ENCODE measurements at places on chromosomes 13 and 19.

DNA sequence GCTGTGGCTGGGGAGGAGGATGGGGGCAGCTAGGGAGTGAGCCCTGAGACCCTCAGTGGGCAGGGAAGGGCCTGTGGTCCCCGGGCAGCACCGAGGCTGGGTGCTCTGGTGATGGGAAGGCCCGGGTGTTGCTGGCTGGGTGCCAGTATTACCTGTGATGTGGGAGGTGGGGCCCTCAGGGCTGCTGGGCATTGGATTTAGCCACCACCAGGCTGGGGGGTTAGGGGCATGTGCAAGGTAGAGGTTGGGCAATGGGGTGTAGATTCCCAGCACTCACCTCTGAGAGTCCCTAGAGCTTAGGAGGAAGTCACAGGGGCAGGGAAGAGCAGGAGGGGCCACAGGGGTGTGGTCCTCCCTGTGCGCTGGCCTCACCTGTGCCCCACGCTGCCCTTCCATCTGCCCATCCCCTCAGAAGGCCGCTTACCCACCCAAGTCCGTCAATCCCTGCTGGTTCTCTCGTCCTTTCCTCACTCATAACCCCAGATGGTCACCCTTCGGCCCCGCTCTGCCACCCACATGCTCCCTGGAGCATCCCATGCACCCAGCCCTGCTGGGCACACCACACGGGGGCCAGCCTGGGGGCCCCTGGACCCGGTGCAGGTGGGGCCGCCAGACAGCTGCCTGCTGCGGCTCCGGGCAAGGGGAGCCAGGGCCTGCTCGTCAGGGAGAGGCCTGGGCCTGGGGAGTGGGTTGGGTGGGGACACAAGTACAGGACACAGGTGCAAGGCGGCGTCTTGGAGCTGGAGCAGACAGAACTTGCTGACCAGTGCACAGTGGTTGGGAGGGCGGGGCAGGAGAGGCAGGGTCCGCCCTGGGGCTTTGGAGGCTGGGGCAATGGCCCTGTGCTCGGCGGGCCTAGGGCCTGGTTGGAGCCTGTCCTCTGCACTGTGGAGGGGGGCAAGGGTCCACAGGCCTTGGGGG lies 12.5 kb downstream of the EPN1 start:
- DNase-seq: no peak

GRCh38 chr13:112661291-112661690 lies 28.5 kb upstream of the ATP11A start:
- DNase-seq: no peak

DNA sequence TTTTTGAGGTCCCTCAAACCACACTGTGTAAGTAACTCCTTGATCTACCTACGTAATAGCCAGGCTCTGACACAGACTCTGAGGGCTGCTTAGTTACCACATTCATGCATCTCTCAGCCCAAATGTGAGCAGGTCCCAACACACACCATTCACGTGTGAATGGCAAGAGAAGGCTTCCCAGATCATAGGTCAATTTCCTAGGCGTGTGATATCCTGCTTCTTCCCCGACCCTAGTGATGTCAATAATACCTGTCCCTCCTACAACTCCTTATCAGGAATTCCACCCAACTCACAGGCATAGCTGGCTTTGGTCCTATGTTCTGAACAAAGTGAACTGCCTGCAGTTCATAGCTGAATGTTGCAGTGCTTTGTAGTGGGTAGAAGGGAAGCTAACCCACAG lies 334.5 kb downstream of the RFC3 start:
- no peak for DNase-seq

- no peak for DNase-seq
These were observed 1296.5 kb upstream of the SPRY2 start for GRCh38 chr13:81637457-81637856.

GRCh38 chr13:19955873-19956559 lies 2.5 kb upstream of the ZMYM2 start:
- no peak for DNase-seq

GRCh38 chr19:54526972-54527371 lies 24.3 kb downstream of the LAIR2 start:
- no peak for DNase-seq

GRCh38 chr19:40547836-40548235 lies 28.8 kb upstream of the SHKBP1 start:
- no peak for DNase-seq

DNA sequence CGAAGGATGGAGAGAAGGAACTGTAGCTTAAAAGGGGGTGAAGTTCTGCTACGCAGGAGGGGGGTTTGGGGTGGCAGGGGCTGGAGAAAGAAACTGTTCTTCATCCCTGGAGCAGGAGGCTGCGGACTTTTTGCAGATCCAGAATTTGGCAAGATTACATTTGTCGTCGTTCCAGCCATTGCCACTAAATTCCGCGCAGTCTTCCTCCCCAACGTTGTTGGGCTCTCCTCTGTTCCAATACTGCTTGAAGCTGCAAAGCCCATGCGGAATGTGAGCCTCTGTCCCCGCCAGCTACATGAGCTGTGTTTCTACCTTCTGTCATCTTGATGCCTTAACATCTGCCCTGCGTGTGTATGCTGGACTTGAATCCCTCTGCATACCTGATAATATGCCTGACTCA lies 4.3 kb downstream of the CD209 start:
- DNase-seq: no peak

Measured in HFFc6 (cell line).